ENCODE measurements at places on chromosomes 12 and 14. TPM values are rescaled to one million over a fixed set of nuclear protein-coding genes. Genes with fewer than 3 reads are reported as not detected.

DNA sequence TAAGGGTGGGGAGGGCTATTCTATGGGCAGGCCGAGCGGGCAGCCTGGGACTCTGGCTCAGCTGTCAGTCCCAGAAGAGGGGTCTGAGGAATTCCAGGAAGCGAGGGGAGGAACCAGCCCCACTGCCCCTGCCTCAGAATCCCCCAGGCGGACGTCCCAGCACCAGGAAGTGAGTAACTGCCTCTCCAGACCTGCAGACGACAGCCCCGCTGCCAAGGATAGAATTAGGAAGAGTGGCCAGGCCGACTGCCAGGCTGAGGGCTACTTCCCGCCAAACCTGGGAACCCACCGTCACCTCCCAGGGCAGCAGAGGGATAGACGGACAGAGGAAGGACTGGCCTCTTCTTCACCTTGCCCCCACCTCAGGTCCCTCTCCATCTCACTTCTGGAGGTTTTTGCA, 6.7 kb upstream of the BDKRB2 start:
- no peak for DNase-seq

The SOAT2 gene
- total RNA-seq, result not detected

The TAS2R14 gene
- total RNA-seq, result 2.1 TPM

DNA sequence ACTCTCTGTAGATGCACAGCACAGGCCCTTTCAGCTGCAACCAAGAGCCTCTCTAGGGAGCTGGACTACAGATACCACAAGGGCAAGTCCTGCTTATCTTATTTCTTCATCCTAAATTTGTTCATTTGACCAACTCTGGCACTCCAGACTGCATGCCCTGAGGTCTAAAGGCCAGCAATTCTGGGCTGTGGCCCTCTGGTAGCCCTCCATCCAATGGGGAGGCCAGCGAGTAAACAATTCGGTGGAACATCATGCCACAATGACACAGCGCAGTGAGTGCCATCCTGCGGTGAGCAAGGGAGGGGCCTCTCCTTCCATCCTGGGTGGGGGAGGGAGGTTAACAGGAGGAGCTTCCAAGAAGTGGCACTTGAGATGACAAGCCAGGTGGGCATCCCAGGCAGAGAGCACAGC, 652 bp upstream of the SELPLG start:
- no peak for DNase-seq

The CFAP251 gene
- total RNA-seq, result 7.9 TPM

The BCL11B gene
- under 0.01 TPM for total RNA-seq

- DNase-seq, result no peak
Observed at GRCh38 chr12:122982477-122982815, 2.0 kb downstream of the ARL6IP4 start.

All from fibroblast of lung (primary cell).